ENCODE measurements at places on chromosomes 3 and 15.

DNA sequence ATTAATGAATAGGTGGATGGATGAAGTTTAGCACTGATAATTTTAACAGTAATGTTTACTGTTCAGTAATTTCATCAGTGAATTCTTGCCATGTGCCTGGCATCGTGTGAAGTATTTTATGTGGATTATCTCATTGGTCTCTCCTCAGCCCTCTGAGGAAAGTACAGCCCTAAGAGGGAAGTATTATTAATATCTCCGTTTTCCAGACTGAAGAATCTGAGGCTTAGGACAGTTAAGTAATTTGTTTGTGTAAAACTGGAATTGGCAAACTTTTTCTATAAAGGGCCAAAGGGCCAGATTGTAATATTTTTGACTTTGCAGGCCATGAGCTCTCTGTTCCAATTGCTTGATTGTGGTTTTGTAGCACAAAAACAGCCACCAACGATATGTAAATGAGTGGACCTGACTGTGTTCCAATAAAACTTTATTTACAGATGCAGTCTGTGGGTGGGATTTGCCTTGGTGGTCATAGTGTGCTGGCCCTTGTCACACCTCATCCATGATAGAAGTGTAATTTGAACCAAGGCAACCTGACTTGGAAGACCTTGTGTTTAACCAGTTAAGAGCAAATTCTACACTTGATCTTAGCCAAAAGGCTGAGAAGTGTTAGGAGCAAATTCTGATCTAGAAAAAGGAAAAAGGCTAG is 255.3 kb downstream of the FEZF2 start:
- DNase-seq = no peak

DNA sequence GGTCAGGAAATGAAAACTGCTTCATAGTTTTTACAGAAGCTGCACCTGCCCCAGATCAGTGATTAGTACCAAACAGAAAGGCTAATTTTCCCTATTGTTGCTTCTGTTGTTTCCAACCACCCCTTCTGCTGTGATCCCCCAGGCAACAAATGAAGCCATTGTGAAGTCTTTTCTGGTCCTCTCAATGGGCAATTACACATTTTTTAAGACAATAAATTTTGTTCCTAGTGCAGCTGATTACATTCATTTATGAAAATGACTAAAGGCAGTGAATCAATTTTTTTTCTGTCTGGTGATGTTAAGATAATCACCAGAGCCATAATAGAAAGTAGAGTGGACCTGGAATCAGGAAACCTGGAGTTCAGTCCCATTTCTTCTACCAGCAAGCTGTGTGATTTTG is 32.7 kb downstream of the GLDN start:
- no peak for DNase-seq

- no peak for DNase-seq
Observed at GRCh38 chr3:43373560-43373928, 87.2 kb downstream of the SNRK start.

DNA sequence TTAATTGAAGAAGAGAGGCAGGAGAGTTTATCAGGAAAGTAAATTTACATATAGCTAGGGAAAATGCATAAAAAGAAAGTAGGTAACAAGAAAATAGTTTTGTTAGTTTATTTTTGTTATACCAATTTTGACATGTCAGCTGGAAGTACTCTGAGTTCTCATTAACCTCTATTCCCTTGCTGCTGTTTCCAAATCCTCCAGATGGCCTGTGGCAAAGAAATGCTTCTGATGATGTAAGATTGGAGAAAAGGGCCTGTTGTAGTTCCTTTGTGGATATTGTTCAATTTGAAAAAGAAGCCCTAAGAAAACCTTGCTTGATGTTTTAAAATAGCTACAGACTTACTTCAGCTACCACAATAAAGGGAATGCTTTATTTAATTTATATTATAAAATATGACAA is 192.9 kb upstream of the SLITRK3 start:
- DNase-seq = peak; percentile 11

GRCh38 chr3:139319428-139320402 is 24.1 kb upstream of the MRPS22 start:
- no peak for DNase-seq

DNA sequence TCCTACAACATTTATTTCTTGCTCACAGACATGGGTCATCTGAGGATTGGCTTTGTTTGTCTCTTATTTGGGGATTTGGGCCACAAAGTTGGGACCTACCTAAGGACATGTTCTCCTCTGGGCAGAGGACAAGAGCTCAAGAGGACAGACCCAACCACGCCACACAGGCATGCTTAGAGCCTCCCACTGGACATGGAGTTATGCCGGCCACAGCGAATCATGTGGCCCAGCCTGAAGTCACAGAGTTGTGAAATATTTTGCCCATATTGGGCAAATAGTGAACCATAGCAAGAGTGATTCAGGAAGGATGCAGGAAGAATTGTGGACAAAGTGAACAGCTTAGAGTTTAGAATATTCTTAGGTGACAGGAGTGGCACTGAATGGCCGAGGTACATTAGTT is 9.9 kb downstream of the TRAK1 start:
- DNase-seq = no peak

- DNase-seq = no peak
Observed at GRCh38 chr3:128969993-128970739, 23.7 kb downstream of the CFAP92 start.

- DNase-seq = no peak
Observed at GRCh38 chr3:159721324-159721723, 267.3 kb upstream of the IL12A start.

- DNase-seq = no peak
Observed at GRCh38 chr3:16599694-16600093, 5.5 kb downstream of the DAZL start.

DNA sequence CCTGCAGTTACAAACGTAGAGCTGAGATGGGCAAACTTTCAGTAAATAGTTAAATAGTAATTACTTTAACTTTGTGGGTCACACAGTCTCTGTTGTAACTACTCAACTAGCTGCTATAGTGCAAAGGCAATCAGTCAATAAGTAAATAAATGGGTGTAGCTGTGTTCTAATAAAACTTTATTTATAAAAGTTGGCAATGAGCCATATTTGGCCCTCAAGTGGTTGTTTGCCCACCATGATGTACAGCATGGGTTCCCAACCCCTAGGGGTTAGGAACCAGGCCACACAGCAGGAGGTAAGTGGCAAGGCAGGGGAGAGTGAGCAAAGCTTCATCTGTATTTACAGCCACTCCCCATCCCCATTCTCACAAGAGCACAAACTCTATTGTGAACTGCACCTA is 44.9 kb upstream of the CHRM5 start:
- DNase-seq = no peak

DNA sequence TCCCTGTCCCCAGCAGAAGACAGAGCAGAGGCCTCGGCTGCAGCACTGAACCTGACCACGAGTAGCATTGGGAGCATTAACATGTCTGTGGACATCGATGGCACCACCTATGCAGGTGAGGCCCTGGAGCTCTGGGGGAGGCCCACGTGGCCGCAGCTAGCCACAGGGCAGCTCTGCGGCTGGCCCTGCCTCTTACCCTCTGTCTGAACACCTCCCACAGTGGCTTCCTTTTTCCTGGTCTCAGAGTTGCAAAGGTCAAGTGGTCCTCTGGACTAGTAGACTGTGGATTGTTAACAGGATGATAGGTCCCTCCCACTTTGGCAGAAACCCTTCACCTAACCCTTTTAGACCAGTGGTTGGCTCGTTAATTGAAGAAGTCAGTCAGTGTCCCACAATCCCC is 22.5 kb upstream of the CLK3 start:
- no peak for DNase-seq

GRCh38 chr3:62631488-62631887 is 243.7 kb downstream of the CADPS start:
- no peak for DNase-seq

DNA sequence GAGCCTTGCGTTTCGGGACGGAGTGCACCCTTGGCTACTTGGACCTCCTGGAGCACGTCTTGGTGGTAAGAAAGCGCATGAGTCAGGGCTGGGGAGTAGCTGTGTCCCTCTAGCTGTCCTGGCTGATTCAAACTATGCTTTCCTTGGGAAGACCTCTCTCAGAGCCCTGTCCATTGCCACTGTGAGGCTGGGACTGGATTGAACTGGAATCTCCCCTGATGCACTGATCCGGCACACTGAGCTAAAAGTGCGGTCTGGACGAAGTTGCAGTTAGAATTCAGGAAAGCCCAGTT is 232.6 kb upstream of the TPM1 start:
- DNase-seq = no peak

GRCh38 chr3:182357928-182358327 is 435.4 kb upstream of the ATP11B start:
- DNase-seq = no peak

DNA sequence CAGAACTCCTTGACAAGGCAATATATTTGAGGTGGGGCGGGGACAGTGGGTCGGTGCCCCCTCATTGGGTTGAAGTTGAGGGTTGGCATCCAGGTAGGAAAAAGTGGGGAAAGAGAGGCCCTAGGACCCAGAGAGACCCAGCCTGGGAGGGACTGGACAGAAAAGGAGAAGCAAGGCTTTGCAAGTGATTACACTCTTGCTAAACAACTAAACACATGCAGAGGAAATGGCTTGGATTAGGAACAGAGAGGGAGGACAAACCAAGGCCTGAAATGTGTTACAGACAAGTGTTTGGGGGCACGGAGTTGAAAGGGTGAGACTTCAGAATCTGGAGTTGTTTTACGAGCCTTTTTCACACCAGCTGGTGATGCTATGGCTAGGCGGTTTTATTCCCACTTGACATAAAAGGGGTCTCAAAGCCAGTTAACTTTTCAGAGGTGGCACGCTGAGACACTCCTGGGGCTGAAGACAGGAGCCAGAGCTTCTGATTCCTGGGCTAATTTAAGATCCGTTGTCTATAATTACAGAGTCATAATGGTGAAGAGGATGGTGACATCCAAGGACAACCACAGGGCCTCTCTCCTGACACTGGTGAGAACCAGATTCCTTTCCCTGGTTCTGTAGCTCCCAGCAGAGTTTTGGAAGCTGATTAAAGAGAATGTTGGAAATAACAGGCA is 7.7 kb upstream of the KCTD6 start:
- DNase-seq = no peak

GRCh38 chr3:153767601-153768560 is 353.3 kb upstream of the ARHGEF26 start:
- no peak for DNase-seq

- DNase-seq = no peak
Observed at GRCh38 chr3:182755712-182756111, 37.6 kb upstream of the ATP11B start.

- DNase-seq = no peak
Observed at GRCh38 chr3:53334742-53335141, 12.6 kb downstream of the DCP1A start.

DNA sequence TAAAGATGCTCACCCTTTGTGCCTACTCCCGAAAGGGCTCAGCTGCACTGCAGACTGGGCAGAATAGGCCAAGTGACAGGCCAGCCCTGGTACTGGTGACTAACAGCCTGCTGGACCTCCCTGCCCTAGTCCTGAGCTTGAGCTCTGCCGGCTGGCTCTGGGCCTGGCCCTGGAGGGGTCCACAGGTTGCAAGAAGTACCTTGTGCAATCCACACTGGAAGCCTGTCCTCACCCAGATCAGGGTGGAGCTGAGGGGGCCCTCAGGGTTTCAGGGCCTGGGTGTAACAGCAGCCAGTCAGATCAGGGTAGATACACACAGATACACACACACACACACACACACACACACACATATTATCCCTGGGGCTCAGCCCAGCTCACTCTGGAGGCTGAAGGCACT is 27.3 kb upstream of the PLA2G4D start:
- no peak for DNase-seq

- no peak for DNase-seq
Observed at GRCh38 chr3:107992976-107993684, 97.7 kb downstream of the CD47 start.

GRCh38 chr3:6120786-6121185 is 740.1 kb upstream of the GRM7 start:
- DNase-seq = no peak

DNA sequence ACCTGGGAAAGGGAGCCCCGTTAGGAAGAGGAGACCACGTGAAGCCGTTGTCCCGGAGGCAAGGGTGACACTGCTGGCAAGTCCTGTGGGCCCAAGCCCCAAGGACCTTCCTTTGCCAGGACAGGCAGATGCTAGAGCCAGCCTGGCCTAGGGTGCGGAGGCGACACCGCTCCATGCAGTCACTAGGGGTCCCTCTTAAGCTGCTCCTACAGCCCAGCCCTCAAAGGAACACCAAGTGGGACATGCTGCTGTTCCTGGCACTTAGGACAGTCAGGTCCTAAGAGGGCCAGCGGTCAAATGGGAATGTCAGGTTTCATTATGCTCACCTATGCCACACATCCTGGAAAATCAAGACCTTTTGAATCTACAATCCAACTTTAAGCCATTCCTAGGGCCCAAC is 59.7 kb downstream of the RPN1 start:
- DNase-seq = no peak

- DNase-seq = no peak
Observed at GRCh38 chr3:183933160-183933559, 48.5 kb upstream of the PARL start.

- DNase-seq = no peak
Observed at GRCh38 chr15:83109532-83109931, 2.1 kb downstream of the TM6SF1 start.

- DNase-seq = no peak
Observed at GRCh38 chr3:184259396-184259877, 1.9 kb downstream of the CAMK2N2 start.

DNA sequence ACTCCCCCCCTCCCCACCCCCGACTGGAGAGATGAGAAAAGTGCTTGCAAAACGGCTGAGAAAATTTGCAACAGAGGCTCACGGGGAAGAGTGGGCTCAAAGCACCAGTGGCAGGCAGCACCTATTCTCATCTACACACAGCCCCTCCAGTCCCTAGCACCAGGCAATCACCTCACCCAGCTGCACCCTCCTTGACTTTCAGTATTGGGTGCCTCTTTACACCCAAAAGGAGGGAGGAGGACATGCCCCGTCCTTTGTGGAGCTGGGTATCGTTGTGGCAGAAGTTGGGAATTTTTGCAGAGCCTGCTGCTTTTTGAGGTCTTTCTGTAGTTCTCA is 182.8 kb upstream of the TOPAZ1 start:
- DNase-seq = no peak

GRCh38 chr3:126367316-126367805 is 10.2 kb upstream of the KLF15 start:
- DNase-seq = no peak

GRCh38 chr3:38137615-38138348 is 679 bp upstream of the MYD88 start:
- DNase-seq = no peak

DNA sequence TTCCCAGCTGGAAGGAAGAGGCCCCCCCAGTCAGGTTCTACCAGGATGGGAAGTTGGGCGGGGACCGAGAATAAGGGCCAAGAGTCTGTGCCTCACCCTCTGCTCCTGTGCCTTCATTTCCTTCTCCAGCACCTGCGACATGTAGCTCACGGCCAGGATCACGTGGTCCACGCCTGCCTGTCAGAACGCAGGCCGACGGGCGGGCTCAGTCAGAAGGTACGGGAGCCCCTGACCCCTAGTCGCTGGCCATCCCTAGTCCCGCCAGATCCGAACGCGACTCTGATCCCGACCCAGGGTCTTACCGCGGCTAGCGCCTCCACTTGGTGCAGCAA is 489 bp downstream of the GMPPB start:
- DNase-seq = no peak

DNA sequence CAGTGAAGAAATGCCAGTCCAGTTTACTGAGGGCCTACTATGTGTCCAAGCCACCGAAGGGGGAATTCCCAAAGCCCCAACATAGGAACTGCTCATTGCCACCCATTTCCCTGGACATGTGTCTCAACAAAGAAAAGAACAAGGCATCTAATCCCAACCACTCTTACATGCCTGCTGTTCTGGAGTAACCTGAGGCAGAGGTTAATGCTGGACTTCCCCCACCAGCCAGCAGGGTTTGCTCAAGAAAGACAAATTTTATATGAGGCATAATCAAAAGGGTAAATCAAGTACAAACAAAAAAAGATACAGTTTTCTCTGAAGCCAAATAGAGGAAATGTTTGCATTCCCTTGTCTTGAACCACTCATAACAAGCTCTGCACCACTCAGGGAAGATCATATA is 4.1 kb downstream of the ADCY5 start:
- DNase-seq = no peak
